ENCODE measurements at places on chromosomes 13 and 19.

GRCh38 chr19:32164384-32164992 is 180.9 kb upstream of the ZNF507 start:
- DNase-seq, result no peak

DNA sequence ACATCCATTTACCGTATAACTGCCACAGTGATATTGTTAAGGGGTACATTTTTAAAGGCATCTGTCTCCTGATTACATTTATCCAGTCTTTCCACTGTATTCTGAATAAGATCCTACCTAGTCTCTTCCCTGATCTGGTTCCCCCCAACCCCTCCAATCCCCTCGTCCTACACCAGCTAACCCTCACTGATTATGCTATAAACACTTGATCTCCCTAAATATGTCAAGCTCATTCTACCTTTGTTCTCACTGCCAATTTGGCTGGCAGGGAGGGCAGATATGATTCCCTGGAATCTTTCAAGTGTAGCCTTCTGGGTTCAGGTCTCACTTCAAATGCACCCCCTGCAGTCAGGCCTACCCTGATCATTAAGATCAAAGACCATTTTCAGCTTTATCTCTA is 1379.8 kb upstream of the MIR17HG start:
- no peak for DNase-seq

DNA sequence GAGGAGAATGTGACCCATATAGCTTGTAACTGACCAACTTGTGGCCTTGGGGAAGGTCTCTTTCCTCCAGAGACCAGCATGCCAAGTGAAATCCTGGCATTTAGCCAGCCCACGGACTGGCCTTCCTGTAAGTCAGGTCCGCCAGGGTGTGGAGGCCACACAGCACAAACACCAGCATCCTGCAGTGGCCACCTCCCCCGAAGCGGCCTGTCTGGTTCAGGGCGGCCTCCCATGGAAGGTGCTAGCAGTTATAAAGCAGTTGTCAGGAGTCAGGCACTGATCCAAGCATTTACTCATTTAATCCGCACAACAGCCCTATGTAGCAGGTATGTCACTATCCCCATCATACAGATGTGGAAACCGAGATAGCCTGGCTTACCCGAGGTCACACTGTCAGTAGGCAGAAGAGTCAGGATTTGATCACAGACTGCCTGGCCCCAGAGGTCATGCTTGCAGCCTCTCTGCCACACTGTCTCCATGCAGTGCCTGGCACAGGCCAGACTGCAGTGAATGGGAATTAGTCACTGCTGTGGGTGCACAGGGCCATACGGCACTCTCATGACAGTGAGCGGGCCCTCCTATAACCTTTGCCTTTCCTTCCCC is 36.7 kb downstream of the CAPN12 start:
- DNase-seq, result no peak

GRCh38 chr19:5827891-5828660 is 11.4 kb downstream of the FUT6 start:
- peak; percentile 80 for DNase-seq

- no peak for DNase-seq
Measured at GRCh38 chr13:21321269-21321668, 137.8 kb downstream of the ZDHHC20 start.

DNA sequence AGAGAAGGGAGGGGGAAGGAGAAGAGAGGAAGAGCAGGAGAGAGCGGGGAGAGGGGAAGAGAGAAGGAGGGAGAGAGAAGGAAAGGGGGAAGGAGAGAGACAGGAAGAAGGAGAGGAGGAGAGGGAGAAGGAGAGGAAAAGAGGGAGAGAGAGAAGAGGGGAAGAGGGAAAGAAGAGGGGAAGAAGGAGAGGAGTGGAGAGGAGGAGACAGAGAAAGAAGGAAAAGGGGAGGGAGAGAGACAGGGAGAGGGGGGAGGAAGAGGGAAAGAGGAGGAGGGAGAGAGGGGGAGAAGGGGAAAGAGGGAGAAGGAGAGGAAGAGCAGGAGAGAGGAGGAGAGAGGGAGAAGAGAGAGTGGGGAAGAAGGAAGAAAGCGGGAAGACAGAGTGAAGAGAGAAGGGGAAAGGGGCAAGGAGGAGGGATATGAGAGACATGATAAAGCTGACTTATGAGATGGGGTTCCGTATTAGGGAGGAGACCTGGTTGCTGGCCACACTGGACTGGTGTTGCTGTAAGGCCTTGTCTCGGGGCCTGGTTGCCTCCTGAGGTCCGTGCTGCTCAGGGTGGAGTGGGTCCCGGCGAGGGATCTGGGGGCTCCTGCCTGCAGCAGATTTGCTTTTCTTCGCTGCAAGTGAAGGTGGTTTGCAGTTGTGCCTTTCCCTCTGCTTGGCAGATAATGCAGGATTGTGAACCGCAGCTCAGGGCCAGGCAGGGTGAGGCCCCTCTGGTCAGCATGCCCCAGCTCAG is 139.5 kb downstream of the TEX29 start:
- DNase-seq, result no peak

GRCh38 chr13:92074658-92075057 is 676.2 kb downstream of the GPC5 start:
- DNase-seq, result no peak

DNA sequence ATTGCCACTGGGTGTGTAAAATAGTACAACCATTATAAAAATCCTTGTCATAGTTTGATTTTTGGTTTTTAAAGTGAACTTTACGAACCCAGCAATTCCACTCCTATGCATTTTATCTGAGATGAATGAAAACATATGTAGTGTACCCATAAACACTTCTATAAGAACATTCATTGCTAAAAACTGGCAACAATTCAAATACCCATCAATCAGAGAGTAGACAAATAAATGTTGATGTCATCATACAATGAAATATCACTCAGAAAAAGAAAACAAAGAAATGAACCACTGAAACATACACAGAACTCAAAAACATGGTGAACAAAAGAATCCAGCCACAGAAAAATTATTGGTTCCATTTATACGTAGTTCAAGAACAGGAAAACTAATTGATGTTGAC is 202.3 kb downstream of the ABCC4 start:
- no peak for DNase-seq

Data from NCI-H1436 treated with DMSO at 0.1 percent for 48 hours (cell line).